ENCODE measurements at places on chromosomes 11 and 22. TPM values are rescaled to one million over a fixed set of nuclear protein-coding genes. Genes with fewer than 3 reads are reported as not detected.

Gene UBQLN3
- total RNA-seq = 0.13 TPM

Gene OR6A2
- total RNA-seq = under 0.01 TPM

Gene FOLR2
- total RNA-seq = not detected

Gene RGL4
- not detected for total RNA-seq

Data from bronchial epithelial cell (primary cell).